GM03348 (cell line): ENCODE measurements at places on chromosomes 7 and 10.

GRCh38 chr7:123580406-123581161, 21.0 kb upstream of the ASB15 start:
- peak; percentile 38 for DNase-seq

GRCh38 chr7:121072826-121073225, 84.3 kb downstream of the CPED1 start:
- no peak for DNase-seq

GRCh38 chr7:108419961-108420908, 36.0 kb downstream of the NRCAM start:
- DNase-seq: no peak

DNA sequence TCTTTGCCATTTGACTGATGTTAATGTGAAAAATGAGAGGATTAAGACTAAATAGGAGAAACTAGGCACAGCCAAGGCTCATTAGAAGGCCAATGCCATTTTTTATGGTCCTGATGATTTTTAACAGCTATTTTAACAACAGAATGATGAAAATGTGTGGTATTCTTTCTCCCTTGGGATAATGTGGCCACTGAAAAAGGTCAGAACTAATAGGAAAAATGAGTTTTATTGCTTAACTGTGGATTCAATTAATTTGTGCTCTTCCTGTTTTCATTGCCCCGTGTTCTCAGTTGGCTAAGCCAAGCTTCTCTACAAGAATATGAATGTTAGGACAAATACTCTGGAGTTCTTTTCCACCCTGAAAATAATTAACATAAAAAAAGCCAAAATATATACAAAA, 56.6 kb downstream of the BMPER start:
- DNase-seq: peak; percentile 52

DNA sequence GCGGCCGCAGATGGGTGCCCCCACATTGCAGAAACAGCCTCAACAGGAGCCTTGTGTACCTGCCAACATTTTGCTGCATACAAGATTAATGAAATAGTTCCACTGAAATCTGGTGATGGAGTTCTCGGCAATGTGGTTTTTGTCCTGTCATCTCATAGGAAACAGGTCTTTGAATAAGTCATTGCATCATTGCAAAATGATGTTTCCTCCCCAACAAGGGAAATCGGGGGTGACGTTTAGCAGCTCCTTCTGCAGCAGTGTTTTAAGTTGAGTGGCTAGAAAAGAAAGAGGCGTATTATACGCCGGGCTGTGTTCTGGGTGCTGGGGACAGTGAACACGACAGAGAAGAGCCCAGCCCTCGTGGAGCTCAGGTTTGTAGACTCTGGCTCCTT, 177.0 kb downstream of the PRKAG2 start:
- no peak for DNase-seq

DNA sequence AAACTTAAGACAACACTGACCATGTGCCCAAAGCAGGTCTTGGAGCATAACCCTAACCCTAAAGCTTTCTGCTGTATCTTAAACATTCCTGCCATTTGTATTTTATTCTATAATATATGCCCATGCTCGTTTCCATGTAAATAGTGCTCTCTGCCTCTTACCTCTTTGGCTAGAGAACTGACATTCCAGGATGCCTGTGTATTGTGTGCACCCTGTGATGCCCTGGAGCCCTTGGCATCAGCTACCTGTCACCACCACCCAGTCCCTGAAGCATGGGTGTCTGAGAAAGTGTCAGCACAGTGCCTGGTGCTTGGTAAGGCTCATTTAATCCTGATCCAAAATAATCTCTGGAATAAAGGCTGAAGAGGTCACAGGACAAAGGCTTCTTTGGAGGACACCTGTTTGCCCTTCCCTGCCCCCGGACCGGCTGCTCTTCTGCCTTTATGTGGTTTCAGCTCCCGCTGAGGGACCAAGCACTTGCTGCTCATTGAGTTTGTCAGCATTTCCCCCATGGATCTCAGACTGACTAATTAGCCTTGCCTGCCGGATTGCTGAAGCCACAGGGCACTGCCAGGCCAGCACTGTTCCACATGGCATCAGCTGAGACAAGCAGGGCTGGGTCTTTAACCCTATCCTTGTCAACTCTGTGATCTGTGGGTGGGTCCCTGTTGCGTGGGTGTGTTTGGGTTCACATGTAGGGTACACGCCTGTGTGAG, 139.1 kb upstream of the SORCS3 start:
- DNase-seq: no peak

- no peak for DNase-seq
Measured at GRCh38 chr7:155534691-155535090, 11.7 kb downstream of the CNPY1 start.

- DNase-seq: peak; percentile 50
Measured at GRCh38 chr7:146116521-146117222, at the start of gene CNTNAP2. Gene CNTNAP2 (plus strand): TSS chr7:146116801. CDS start chr7:146116877, 76 bp downstream.

- DNase-seq: no peak
Measured at GRCh38 chr10:1629326-1630198, 107.8 kb downstream of the ADARB2 start.

GRCh38 chr7:106006906-106007305, 43.8 kb downstream of the CDHR3 start:
- DNase-seq: no peak

- no peak for DNase-seq
Measured at GRCh38 chr7:5088906-5089305, 43.2 kb downstream of the RBAK start.

DNA sequence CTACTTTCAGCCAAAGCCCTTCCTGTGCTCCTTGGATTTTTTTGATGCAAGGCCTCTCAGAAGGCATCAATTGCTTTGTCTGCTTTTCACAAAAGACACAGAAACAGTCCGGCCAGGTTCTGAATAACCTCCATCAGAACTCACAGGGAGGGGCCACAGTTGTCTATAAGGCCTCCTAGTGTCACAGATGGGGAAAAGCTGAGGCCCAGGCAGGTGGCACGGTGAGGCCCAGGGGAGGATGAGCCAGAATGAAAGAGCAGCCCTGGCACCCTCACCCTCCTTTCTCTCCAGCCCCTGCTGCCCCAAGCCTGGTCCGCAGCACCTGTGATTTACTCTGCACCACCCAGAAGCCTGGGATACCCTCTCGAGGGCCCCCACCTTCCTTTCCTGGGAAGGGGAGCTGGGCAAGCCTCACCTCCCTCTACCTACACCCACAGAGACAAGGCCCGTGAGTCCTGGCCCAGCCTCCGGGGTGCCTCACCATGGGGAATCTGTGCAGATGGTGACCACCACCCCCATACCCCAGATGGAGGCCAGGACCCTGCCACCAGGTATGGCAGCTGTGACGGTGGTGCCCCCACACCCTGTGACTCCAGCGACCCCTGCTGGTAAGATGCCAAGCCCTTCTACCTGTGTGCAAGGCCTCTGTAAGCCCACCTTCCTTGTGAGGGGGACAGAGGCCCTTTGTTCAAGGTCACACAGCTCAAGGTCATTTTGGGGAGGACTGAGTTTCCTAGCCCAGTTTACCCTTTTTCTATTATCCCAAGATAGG, 26.2 kb upstream of the ZNF467 start:
- no peak for DNase-seq

DNA sequence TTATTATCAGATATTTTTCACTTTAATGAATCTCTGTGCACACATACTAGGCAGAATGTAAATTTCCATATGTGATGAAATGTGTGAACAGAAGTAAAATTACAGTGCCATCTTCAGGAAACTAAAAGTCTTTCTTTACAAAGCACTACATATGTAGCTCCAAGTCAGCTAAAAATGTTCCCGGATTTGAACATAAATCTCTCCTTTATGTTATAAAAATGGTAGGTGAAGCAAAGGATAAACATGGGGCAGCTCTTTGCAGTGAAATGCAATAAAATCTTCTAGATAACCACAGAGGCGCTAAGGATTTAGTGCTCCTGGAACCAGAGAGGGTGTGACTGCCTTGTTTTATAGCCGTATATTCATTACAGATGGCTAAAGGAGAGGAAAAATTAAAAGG, 104.9 kb upstream of the C7orf33 start:
- no peak for DNase-seq

- DNase-seq: no peak
Measured at GRCh38 chr10:9239298-9239697, 1184.8 kb downstream of the GATA3 start.

- DNase-seq: no peak
Measured at GRCh38 chr7:35714862-35715261, 19.9 kb upstream of the HERPUD2 start.

- DNase-seq: no peak
Measured at GRCh38 chr7:140375892-140376730, 22.2 kb downstream of the SLC37A3 start.

GRCh38 chr10:43120929-43121314, 17.3 kb upstream of the CSGALNACT2 start:
- no peak for DNase-seq

- no peak for DNase-seq
Measured at GRCh38 chr7:138358850-138359341, 101.2 kb upstream of the TRIM24 start.

GRCh38 chr7:45716380-45717203, 142.4 kb downstream of the ADCY1 start:
- DNase-seq: no peak

- DNase-seq: peak; percentile 11
Measured at GRCh38 chr7:50303335-50304128, 984 bp upstream of the IKZF1 start.

DNA sequence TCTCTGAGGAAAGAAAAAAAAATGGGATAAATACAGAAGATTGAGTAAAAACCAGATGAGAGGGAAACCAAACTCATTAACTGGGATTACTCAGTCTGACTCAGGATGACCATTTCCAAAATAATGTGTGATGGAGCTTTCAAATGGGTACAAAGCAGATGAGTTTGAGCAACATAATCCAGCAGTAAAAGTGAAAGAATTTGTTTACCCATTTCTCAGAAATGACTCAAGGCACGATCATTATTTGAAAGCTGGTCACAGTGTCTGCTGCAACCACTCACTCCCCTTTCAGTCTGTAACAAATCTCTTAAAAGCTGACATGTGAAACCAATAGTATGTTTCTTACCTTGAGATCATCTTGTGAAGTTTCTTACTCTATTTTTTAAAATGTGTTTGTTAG, 104.7 kb upstream of the KLF14 start:
- DNase-seq: peak; percentile 85

DNA sequence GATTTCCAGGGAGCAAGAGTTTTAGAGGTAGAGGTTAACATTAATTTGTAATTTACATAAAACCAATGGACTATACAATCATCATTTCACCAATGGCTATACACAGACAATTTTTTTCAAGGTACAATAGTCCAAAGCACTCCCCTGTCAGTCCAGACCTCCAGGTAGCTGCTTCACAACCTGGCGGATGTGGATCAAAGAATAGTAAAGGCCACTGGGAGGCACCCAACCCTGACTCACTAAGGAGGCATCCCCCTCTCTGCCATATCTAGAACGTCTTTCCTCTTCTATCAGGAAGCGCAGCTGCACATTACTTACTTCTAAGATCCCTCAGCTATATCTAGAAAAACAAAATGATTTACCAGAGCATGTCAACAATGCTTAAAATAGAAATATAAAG, 217.7 kb upstream of the AOAH start:
- no peak for DNase-seq

DNA sequence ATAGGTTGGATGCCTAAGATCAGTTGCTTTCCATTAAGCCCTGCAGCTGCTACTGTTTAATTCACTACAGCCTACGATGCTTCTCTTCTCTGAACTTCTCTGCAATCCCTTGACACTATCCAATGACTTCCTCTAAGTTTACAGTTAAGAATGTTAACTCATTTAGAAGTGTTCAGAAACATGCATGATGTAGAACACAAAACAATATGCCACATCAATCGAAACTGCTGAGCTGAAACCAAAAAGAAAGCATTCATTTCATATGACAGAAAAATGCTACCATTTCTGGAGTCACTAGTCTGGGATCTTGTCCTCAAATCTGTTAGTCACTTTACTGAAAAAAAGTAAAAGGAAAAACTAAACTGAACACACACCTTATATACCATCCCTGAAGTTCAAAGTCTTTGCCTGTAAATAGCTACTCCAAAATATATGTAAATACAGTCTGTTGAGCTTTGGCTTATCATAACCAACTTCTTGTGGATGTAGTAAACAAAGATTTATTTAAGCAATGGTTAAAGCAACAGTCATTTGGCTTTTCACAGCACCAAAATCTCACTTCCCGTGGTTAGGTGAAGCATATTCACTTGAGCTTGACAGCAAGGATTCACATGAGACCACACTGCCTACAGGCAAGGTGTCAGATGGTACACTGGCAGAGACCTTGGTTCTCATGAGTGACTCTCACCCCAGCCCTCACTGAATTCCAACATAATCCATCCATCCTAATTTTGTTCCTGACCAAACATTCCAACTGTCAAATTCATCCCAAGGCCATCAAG, 187.0 kb downstream of the PPP1R17 start:
- no peak for DNase-seq
